ENCODE measurements at places on chromosomes 3 and 15.

GRCh38 chr3:100040451-100041225, 73.7 kb downstream of the FILIP1L start:
- DNase-seq: no peak

- no peak for DNase-seq
Observed at GRCh38 chr3:123113889-123114450, 47.1 kb downstream of the PDIA5 start.

DNA sequence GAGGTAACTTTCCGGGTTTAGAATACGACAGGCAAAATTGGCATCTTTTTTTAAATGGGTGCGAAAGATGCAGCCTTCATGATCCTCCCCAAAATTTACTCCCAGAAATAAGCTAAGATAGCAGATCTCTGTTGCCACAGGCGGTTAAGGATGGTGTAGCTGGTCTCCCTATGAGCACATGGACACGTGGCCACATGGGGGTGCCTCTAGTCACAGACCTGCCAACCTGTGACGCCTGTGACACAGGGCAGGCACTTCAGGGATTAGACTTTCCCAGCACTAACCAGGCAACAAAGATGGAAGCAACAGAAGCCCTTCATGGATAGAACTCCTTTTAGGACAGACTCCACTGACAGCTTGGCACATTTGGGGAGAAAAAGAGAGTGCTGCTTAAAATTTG, 320.3 kb downstream of the THSD4 start:
- DNase-seq: peak; percentile 20

GRCh38 chr3:61518590-61518989, 42.8 kb upstream of the PTPRG start:
- DNase-seq: no peak

- no peak for DNase-seq
Observed at GRCh38 chr3:48431224-48432029, 1.5 kb upstream of the PLXNB1 start.

DNA sequence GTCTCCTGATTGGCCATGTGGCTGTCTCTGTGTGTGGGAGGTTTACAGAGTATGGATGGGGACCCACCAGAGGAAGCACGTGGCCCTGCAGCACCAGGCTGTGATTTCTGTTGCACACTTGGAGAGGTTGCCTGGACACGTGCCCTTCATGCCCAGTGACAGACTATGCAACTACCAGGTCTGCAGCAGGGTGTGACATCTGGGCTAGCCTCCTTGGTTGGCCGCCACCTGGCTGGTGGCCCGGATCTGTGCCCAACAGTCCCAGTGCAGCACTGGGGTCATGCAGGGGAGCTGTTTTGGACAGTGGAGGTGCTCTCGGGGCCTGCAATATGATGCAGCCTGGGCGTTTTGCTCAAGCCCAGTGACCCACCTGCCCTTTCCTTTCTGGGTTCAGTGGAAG, 212.5 kb downstream of the UBE3A start:
- no peak for DNase-seq

DNA sequence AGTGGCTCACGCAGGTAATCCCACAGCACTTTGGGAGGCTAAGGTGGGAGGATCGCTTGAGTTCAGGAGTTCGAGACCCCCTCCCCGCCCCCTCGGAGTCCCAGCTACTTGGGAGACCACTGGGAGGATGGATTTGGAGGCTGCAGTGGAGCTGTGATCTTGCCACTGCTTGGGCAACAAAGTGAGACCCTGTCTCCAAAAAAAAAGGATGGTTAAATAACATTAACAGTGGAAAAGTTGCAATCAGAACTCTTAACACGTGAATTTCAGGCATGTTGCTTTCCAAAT, 1.4 kb upstream of the TMEM87A start:
- no peak for DNase-seq

DNA sequence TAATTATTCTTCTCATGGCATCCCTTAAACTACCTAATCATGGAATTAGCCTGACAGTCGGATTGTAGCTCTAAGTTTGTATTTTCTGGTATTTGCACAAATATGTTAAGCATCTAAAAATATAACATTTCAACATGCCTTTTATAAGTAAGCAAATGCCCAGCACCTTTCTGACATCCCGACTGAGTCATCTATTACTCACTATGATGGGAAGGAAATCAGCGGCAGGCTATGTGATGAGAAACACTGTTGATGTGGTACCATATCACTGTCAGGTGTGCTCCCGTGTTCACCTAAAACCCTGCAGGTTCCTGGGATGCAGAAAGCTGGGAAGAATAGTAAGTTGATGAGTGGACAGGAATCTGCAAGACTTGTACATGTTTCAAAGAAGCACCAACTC, 367.8 kb upstream of the IL12A start:
- DNase-seq: no peak

- no peak for DNase-seq
Observed at GRCh38 chr3:117710501-117710900, 1000.9 kb downstream of the TUSC7 start.

DNA sequence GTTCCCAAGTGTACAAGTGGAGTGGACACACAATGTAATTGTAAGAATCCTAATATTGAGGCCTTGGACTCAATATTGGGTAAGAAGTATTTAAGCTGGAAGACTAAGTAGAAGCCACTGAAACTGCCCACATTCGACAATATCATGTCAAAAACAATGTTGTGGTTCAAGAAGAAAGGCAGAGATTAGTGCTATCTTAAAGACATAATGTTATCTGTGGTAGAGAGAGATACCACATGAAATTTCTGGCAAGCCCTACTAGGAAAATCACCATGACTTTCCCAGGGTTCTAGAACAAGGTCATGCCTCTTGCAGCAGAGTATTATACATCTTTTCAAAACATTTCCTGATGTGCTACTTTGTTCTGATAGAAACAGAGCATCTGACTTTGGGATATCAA, 192.6 kb downstream of the RAP2B start:
- no peak for DNase-seq

- DNase-seq: no peak
Observed at GRCh38 chr3:131107637-131108433, 81.2 kb downstream of the NEK11 start.

DNA sequence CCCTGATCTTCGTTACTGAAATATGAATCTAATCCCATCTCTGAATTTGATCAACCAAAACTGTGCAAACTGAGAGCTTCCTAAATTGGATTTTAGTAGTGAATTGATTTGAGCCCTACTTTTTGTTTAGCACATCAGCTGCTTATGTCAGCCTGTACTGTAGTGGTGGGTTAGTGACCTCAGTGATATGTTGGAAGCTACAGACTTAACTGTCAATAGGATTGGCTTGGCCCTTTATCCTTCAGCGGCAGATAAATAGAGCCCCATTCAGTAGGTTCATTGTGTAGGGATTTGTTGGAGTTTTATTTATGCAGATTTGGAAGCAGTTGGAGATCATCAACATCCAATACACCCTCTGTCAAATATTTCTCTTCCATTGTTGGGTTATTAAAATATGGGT, 409.7 kb downstream of the SOX2 start:
- DNase-seq: no peak

GRCh38 chr3:11221818-11222415, 50.3 kb upstream of the ATG7 start:
- DNase-seq: no peak

- no peak for DNase-seq
Observed at GRCh38 chr15:83486363-83486762, 39.2 kb downstream of the SH3GL3 start.

DNA sequence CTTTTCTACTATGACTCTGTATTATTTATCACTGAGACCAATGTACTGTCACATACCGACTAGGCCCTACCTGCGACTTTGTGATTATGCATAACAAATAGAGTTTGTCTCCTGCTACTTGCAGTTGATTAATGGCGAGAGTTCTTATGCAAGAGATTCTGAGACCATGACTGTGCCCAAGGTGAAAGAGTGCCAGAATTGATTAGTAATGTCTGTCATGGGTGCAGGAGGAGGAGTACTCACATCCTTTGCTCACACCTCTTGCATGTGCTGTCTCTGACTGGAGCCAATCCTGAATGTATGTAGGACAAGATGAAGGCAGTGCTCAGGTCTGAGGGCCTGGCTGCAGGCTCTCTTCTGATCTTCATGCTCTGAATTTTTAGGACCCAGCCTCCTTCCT, 260.7 kb downstream of the THSD4 start:
- DNase-seq: no peak

- no peak for DNase-seq
Observed at GRCh38 chr3:53547327-53547726, 52.9 kb downstream of the CACNA1D start.

DNA sequence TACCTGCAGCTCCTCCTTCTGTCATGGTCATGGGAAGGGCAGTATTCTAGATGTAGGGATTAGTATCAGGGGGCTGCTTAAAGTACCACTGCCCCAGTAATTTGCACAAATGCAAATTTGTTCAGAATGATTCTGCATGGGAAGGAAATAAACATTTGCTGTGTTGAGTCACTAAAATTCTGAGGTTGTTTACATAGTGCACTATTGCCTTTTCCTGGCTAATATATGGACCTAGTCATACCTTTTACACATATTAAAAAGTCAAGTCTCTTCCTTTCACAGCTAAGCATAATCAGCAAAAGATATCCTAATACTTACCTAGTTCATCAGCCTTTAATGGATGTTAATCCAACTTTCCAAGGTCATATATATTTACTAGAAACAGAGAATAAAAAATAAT, 746.4 kb upstream of the NR2F2 start:
- DNase-seq: no peak

DNA sequence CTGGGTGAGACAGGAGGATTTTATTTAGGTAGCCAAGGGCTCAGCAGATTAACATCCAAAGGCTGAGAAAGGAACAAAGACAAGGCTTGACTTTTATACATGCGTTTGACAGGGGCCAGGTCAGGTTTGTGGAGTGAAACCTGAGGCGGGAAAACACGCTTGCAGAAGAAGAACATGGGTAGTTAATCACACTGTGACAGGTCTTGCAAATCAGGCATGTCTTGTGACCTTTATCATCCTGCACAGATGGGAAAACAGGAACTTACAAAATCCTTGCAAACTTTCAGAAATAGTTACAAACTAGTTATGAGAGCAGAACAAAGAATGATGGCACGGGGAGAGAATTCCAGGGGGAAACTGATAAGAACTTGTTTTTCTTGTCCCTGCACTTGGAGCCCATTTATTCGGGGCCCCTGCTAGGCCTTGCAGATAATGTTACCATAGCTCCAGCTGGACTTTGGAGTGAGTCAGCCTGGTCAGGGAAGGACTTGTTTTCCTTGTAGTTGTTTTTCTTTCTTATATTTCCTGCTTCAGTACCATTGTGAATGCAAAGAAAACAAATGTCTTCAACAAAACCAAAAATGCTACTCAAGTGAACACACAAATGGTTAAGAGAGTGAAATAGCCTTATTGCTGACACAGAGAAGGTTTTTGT, 965.9 kb upstream of the ROBO1 start:
- DNase-seq: no peak

- no peak for DNase-seq
Observed at GRCh38 chr3:17799312-17799711, 56.9 kb upstream of the TBC1D5 start.

- DNase-seq: peak; percentile 58
Observed at GRCh38 chr3:51670823-51671733, at the start of gene TEX264. TEX264 (plus strand) TSS chr3:51671252; CDS start chr3:51674305, 3,053 bp downstream.

DNA sequence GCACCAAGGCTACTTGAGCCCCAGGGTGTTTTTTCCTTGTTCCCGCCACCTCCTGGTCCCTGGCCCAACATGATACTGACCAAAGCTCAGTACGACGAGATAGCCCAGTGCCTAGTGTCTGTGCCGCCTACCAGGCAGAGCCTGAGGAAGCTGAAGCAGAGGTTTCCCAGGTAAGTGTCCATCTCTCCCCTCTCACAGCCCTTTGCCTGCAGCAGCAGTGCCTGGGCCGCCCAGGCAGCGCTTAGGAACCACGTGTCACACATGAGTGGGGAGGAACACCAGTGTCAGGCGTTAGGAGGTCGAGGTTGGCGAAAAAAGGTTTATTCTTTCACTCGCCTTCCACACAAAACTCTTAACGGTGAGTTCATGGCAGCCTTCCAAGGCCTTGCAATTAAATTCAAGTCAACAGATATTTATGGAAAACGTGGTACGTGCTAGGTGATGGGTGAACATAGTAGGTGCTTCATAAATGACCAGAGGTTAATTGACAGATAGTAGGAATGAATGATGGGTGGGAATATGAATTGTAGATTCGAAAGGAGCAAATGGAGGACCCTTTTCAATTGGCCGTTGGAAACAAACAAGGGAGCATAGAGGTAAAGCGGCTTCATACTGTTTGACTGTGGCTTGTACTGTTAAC, 486 bp downstream of the CDIN1 start:
- no peak for DNase-seq

DNA sequence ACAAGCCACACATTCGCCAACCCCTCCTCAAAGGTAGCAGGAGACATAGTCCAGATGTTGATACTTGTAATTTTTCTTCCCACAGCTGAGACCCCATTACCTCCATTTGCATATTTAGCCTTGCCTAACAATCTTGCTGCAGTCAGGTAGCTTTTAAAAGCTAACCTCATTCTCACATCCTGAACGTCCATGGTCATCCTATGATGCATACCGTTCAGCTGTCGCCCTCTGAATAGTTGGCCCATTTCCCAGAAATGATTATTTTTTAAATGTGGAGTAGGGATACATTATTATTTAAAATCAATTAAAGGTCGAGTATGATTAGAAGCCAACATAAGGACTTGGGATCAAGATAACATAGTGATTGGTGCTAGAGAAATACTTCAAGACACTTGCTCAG, 165.0 kb downstream of the MEX3B start:
- no peak for DNase-seq

GRCh38 chr3:17157713-17158112, 273.0 kb downstream of the PLCL2 start:
- no peak for DNase-seq

DNA sequence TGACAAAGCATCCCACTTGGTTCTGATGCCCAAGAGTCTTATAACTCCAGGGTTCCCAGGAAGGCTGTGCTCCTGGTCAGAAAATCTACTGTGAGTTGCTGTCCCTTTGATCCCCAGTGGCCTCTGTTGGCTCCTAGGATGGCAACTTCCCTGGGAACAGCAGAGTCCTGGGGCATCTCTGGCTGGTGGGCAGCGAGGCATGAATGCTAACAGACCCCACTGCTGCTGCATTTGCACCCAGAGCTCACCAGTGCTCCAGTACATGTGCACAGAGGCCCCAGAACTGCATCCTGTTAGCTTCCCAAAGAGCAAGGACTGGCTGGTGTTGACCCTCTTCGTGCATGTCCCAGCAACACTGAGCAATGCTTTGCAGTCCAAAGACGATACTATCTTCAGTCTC, 15.7 kb downstream of the CAV3 start:
- no peak for DNase-seq

GRCh38 chr3:126799099-126799498, 95.1 kb downstream of the CHCHD6 start:
- DNase-seq: no peak

Measured in WTC11 (cell line).